ENCODE measurements at places on chromosomes 7 and 10.

DNA sequence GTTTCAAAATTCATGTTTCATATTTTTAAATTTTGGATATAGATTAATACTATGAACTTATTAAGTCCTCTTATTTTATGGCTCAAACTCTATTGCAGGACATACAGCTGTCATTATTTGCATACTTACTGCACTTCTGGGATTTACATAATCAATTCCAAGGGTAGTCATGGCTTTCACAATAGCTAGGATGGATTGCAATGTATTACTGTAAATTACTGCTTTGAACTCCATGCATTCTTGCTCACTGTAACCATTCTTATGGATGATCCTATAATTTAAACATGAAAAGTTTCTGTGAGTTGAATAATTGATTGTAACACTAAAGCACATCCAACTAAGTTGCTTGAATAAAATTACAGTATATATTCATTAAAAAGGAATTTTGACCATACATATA lies 23.5 kb downstream of the GNAT3 start:
- no peak for DNase-seq

DNA sequence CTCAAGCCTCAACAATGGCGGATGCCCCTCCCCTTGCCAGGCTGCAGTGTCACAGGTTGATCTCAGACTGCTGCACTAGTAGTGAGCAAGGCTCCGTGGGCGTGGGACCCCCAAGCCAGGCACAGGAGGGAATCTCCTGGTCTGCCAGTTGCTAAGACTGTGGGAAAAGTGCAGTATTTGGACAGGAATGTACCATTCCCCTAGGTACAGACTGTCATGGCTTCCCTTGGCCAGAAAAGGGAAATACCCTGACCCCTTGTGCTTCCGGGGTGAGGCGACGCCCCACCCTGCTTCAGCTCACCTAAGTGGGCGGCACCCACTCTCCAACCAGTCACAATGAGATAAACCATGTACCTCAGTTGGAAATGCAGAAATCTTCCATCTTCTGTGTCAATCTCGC lies 44.0 kb upstream of the TMEM243 start:
- no peak for DNase-seq

GRCh38 chr7:95549818-95550529 lies 46.3 kb downstream of the PDK4 start:
- no peak for DNase-seq

GRCh38 chr10:119859420-119860258 lies 13.0 kb downstream of the MCMBP start:
- DNase-seq = peak; percentile 3

DNA sequence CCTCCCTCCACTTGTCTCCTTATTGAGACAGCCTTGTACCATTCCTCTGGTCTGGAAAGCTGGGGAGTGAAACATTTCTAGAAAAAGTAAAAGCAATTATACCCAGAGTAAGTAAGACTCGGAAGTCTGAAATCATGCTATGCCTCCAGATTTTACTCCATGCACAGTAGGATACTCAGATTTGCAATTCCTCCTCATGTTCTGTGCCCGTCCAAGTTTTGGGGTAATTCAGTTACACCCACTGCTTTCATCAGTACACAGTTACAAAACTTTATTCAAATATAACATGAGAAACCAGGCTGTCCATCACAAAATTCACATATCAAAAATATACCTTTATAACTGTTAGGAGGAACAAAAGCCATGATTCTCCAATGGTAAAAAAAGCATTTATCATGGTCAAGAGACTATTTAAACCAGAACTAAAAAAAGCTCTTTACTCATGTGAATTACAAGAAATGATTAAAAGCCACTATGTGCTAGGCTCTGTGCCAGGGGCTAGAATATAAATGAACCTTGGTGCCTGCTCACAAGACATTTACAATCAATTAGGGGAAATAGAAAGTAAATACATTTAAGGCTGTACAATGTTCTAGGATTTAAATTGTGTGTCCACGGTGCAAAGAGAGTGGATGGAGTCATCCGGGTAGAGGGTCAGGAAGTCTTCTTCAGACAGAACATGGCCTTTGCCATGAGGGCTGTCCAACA lies 320.2 kb downstream of the ELMO1 start:
- peak; percentile 22 for DNase-seq

GRCh38 chr10:91682912-91683311 lies 50.0 kb upstream of the PPP1R3C start:
- DNase-seq = no peak

DNA sequence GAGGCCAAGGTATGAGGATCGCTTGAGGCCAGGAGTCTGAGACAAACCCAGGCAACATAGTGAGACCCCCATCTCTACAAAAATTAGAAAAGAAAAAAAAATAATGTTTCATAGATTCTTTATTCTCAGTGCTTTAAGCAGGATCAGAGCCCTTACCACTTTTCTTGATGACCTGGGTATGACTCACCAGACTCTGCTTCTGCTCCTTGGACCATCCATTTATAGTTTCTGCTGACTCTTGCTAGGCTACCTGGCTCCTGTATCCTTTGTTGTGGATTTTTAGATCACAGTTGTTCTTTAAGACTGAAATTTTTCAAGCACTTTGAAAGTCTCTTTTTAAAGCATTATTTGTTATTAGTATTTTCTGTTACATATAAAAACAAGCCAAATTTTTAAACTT lies 411.1 kb downstream of the GFRA1 start:
- no peak for DNase-seq

DNA sequence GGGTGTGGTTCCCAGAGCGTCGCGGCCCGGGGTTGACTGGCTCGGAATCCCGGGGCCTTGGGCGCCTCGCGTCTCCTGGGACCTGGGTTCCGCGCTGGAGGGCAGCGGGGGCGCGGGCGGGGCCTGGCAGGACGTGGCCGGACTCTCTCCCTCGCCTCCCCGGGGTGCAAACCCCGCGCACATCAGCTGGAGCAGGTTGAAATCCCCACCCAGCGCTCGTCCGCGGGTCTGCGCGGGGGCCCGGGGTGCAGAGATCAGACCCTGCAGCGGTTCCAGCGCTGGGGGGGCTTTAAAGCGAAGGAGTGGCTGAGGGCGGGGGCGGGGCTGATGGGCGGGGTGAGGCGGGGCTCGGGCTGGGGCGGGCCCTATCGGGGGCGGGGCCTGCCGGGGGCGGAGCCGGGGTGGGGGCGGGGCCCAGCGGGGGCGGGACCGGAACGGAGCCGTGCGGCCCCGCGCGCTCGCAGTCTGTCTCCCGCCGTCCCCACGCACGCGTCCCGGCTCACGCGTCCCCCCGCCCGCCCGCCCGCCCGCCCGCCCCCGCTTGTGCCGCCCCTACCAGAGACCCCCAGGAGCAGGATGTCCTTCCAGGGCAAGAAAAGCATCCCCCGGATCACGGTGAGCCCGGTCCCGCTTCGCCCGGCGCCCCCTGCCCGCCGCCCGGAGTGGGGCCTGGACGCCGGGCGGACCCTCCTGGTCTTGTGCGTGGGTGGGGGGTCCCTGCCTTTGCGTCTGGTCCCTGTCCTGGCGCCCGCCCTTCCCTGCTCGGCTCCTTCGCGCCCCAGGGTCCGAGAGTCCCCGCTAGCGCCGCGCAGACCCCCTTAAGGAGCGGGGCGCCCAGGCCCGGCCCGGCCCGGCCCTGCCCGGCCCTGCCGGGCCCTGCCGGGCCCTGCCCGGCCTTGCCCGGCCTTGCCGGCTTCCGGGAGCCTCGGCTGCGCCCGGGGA lies at the start of gene DPYSL4:
Gene DPYSL4, plus strand, starts transcription at position 461 of the 942 bp plus-strand sequence. Its CDS starts 116 bp downstream, at position 577.
- no peak for DNase-seq

DNA sequence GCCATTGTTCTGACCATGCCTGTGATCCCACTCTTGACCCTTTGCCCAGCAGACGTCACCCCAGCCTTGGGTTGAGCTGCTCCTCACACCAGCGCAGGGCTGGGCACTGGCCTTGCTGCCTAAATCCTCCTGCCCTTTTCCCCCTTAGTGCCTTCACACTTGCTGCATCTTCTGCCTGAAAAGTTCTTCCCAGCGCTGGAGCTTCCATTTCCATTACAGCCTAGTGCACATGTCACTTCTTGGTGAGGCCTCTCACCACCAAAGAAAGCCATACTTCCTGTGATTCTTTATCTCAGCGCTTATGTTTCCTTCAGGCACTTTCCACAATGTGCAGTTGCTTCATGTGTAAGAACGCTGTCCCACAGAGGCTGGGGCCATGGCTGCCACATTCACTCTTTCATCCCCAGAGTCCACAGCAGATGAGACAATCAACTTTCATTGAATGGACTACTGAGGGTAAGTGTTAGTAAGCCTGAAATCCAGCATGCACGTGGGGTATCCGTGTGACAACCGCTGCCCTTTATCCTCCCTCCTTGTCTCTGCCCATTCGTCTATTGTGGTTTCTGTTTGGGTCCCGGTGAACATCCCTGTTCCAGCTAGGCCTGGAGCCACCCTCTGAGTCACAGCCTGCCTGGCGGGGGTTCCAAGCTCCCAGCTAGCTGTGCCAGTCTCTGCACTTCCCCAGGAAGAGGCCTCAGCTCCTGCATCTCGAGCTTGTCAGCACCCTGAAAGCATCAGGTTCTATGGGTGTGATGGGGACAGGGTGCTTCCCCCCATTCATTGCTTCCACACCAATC lies 37.3 kb downstream of the ADRA2A start:
- no peak for DNase-seq

DNA sequence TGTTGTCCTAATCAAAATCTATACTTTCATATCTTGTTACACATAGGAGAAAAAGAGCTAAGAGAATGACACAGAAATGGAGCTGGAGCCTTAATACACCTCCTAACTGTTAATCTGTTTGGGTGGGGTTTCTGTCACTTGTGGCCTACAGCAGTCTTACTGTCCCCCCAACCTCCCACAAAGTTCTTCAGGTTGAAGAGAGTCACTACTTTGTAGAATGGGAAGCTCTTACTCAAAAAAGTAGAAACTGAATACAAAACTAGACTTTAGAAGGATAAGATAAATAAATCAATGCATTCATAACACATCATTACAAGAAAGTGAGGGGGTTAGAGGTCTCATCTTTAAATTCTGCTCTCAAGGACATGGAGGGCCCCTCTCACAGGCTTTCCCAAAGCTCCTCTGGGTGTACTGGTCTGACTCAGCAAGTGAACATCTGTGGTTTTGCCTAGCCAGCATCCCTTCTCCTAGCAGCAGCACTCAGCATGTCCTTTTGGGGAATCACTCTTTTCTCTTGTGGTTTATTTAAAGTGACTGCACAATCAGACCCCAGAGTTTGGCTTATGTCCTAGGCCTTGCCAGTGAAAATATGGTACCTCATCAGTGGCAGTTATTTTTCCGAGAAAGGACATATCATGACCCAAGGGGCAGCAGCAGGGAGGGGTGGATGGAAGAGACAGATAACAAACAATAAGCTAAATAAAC lies 2.0 kb upstream of the BLVRA start:
- no peak for DNase-seq

GRCh38 chr10:126502441-126502840 lies 114.2 kb upstream of the ADAM12 start:
- no peak for DNase-seq

DNA sequence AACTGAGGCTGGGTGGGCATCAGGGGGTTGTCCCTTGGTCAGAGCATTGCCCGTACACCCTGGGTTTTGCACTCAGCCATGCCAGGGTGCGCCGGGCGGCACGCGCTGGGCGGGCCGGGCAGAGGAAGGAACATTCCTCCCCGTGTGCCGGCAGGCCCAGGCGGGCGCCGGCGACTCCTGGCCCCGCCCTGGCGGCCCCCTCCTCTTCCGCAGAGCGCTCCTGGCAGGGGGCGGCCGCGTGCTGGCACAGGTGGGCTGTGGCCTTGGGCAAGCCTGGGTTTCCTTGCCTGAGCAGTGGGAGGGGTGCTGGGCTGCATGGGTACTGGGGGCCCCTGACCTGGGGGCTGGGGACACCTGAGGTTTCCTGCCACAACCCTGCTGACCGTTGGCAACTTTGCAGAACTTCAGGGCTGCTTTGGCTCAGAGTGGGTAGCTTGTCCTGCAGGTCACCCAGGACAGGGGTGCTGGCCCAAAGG lies 3.9 kb downstream of the LFNG start:
- peak; percentile 53 for DNase-seq

- no peak for DNase-seq
These were observed 10.4 kb upstream of the ASCC1 start for GRCh38 chr10:72226418-72227027.

DNA sequence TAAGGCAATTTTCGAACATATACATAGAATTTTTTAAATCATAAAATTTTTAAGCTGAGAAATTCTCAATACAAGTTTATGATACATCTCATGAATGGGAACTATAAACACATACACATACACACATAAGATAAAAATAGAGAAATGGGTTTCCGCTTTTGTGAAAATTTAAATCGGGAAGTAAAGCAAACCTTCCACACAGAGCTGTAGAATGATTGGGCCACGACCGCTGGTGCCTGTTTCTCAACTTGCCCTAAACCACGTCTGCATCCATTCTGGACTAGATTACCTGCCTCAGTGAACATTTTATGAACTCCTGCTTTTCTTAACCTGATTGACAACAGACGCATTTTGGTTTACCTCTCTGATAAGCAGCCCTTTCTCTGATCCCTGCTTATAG lies 264.4 kb downstream of the SKAP2 start:
- no peak for DNase-seq

- DNase-seq = peak; percentile 75
These were observed 643 bp downstream of the KAT6B start for GRCh38 chr10:74827045-74827441.

- peak; percentile 7 for DNase-seq
These were observed 43.5 kb downstream of the TLL2 start for GRCh38 chr10:96470116-96470743.
